ENCODE measurements at places on chromosomes 1 and 21.

- DNase-seq, result no peak
Measured at GRCh38 chr21:29920938-29921337, 18.9 kb downstream of the GRIK1 start.

DNA sequence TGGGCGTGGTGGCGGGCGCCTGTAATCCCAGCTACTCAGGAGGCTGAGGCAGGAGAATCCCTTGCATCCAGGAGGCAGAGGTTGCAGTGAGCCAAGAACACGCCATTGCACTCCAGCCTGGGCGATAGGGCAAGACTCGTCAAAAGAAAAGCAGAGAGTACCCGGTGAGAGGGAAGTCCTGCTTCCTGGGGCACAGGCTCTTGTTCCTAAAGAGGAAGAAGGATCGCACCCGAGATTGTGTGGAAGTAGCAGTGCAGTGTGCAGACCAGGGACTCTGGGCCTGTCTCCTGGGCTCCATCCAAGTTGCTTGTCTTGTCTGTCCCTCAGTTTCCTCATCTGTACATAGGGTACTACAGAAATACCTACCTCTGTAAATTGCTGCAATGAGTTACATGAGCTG lies 29.6 kb downstream of the NBPF3 start:
- no peak for DNase-seq

GRCh38 chr1:84743896-84744295 lies 53.6 kb upstream of the SSX2IP start:
- DNase-seq, result no peak

- no peak for DNase-seq
Measured at GRCh38 chr1:235160383-235160956, 580 bp downstream of the RBM34 start.

DNA sequence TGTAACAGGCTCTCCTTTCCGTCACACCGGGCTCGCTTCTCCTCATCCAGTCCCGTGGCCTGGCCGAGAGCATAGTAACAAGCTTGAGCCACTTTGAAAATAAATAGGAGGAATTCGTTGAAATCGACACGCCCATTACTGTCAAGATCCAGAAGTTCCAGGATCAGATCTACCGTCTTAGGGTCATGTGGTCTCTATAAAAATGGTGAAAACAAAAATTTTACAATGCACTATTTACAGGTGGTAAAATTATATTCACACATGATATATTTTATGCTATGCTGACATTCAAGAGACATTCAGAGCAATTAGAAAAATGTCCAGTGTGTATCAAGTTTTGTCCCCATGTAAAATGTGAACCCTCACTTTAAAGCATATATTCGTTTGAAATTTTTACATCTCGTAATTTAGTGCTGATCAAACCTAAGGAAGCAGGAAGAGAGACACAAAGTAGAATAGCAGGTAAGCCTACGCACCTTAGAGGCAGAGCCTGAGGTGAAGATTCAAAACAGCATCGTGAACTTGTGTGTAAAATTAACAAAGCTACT lies 2.3 kb downstream of the TCHH start:
- no peak for DNase-seq

GRCh38 chr1:207241164-207241934 lies 80.1 kb upstream of the CD55 start:
- no peak for DNase-seq

DNA sequence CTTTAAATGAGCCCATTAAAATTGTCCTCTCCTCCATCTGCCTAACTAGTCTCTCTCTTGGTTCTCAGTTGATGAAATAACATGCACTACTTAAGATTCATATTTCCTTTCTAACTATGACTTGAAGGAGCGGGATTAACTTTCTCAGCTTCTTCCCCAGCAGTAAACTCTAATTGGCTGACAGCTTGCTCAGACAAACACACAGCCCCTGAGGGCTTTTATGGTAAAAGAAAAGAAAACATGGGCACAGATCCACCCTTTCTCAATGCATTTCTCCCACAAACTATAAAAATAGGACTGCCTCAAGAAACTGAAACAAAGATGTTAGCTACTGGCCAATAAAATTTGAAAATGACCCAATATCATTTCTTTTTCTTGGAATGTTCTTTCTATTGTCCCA lies 703.1 kb downstream of the ADGRL2 start:
- no peak for DNase-seq

- DNase-seq, result no peak
Measured at GRCh38 chr1:203278082-203278884, 27.0 kb upstream of the BTG2 start.

GRCh38 chr1:113223546-113223945 lies 150.5 kb downstream of the LRIG2 start:
- DNase-seq, result no peak

- no peak for DNase-seq
Measured at GRCh38 chr1:39089931-39090521, 63.9 kb downstream of the NDUFS5 start.

- no peak for DNase-seq
Measured at GRCh38 chr21:33698087-33698860, 56.0 kb downstream of the ITSN1 start.

DNA sequence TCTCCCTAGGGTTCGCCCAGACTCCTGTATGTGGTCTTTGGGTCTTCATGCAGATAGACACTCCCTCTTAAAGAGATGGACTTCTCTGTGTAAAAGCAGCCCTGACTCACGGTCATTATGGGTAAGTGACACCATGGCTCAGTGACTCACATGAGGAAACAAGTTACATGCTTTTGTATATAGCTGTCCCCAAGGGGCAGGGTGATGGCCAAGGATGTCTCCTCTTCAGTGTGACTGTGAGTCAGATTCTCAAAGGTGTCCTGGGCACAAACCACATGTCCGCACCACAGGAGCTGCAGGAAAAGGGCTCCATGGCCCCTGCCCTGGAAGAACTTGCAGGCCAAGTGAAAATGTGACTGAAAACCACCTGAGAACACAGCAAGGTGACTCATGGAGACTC lies 380.4 kb downstream of the NPHP4 start:
- no peak for DNase-seq

- peak; percentile 18 for DNase-seq
Measured at GRCh38 chr1:226001963-226002666, 3.0 kb upstream of the SDE2 start.
